ENCODE measurements at places on chromosomes 7 and 10. TPM values are rescaled to one million over a fixed set of nuclear protein-coding genes. Genes with fewer than 3 reads are reported as not detected.

Gene PILRA
- 7.3 TPM for total RNA-seq

DNA sequence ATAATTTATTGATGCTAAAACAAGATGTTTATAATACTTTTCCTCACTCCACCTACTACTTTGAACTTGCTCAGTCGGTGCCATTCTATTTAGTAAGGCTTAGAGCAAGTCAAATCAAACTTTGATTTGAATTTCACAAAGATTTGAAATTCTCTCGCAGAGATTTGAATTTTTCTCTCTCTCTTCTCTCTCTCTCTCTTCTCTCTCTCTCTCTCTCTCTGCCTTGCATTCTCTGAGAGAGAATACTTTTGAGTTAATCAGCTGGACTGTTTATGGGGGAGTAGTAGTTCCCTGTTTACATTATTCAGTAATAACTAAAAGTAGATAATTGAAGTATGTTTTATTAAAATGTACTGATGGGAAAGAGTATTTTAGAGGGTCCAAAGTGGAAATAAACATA is 488.5 kb upstream of the ANKRD30A start:
- DNase-seq: no peak

Gene CLDN3
- total RNA-seq: 19.1 TPM

DNA sequence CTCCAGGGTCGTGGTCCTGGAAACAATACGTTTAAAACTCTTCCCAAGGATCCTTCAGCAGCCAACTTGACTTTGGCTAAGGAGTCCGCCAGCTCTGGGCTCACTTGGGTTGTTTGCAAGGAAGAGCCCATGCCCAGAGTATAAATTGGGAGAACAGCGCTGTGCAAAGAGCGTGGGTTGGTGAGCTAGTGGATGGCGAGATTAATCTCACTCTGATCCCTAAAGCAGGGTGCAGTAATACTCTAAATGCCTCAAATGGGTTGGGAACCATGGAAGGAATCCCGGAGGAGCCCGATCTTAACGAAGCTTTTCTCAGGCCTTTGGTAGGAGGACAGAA is 495 bp upstream of the SDHAF3 start:
- DNase-seq: no peak

DNA sequence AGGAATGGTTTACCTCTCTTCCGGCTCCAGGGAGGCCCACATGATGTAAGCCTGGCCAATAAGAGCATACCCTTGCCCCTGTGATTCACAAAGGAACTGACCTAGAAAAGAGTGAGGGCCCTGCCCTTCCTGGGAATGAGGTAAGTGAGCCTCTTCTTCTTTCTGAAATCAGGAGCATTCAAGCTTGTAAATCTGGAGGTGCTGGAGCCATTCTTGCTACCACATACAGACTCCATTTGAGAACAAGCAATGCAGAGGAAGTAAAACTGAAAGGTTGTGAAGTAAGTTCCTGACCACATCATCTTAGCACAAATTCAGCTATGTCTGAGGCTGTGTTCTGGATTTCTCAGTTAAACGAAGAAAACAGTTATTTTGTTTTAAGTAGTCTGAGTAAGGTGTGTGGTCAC is 132.2 kb downstream of the CD36 start:
- no peak for DNase-seq

Gene EVX1
- not detected for total RNA-seq

All from H1 (cell line).